ENCODE measurements at places on chromosomes 3 and 15. TPM values are rescaled to one million over a fixed set of nuclear protein-coding genes. Genes with fewer than 3 reads are reported as not detected.

DNA sequence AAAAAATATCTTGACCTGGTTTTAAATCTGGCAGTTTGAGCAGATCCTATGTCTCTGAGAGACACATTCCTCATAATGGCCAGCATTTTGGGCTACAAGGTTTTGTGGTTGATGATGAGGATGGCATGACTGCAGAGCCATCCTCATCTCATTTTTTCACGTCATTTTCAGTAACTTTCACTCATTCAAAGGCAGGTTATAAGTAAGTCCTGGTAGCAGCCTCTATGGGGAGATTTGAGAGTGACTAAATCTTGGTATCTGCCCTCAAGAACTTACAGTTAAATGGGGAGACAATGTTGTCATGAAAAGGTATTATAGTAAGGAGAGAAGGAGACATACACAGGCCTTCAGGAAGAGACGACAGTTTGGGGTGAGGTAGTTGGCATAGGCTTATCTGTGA is 14.5 kb downstream of the TIGIT start:
- no peak for DNase-seq

- DNase-seq, result no peak
These were observed 21.8 kb downstream of the NTRK3 start for GRCh38 chr15:88234711-88235110.

Gene LRRC31
- 0.14 TPM for total RNA-seq

- DNase-seq, result no peak
These were observed 14.6 kb upstream of the FAM107A start for GRCh38 chr3:58591517-58592510.

DNA sequence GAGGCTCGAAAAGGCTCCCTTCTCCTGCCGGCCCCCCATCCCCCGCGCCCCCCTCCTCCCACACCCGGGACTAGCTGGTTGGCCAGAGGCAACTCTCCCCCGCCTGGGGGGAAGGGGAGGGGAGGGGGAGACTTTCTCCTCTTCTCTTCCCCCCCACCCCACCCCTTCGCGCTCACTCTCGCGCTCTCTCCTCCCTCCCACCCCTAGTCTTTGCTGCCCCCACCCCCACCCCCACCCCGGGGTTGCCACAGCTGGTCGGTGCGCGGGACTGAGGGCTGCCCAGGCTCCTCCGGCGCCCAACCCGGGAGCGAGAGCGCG is 710 bp downstream of the MECOM start:
- DNase-seq, result no peak

DNA sequence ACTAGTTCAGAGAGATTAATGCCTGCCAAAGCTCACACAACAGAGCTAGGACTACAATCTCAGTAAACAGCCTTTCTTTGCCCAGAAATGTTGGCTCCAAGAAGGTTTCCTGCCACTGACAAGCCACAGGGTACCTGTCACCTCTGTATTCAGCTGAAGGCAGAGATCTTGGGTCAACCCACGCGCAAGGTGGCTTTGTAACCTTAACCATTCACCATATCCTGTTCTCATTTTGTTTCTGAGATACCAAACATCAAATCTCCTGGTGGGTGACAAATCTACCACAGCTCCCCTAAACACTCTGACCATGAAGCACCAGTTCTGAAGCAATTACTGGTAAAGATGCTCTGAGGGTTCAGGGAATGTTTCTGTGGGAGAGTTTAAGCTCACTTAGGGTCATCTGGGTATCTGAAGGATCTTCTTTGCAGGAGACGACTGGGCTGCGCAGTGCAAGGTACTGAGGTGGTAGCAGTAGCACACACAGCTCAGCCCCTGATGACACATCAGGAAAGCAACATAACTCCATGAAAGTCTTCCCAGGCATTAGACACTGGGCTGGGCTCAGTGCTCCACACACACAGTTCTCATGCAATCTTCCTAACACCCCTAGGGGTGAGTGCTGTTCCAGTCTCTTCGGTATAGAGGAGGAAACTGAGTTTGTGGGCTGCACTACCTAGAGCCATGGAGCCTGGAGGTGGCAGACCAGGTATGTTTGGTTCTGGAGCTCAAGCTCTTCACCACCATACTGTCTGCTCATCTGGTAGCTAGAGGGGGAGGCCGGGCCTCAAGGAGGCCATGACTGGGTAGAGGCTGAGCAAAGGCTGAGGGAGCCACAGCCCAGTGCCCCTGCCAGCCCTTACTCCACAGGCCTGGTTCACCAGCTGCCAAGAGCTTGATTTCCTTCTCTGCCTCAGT is 7.7 kb downstream of the CXCR6 start:
- DNase-seq, result no peak

- DNase-seq, result no peak
These were observed 69.3 kb upstream of the SOX14 start for GRCh38 chr3:137694836-137695235.

GRCh38 chr3:179961703-179962078 is 75.0 kb downstream of the PEX5L start:
- DNase-seq, result peak; percentile 42

GRCh38 chr3:189393598-189393997 is 221.8 kb downstream of the TPRG1 start:
- DNase-seq, result no peak

Gene PRR20G
- total RNA-seq, result not detected

GRCh38 chr3:15645740-15646501 is 44.4 kb downstream of the BTD start:
- peak; percentile 68 for DNase-seq

Data from epithelial cell of proximal tubule (primary cell).